ENCODE measurements at places on chromosomes 11 and 22.

- DNase-seq, result no peak
Measured at GRCh38 chr11:60633645-60634044, 65.8 kb upstream of the MS4A8 start.

DNA sequence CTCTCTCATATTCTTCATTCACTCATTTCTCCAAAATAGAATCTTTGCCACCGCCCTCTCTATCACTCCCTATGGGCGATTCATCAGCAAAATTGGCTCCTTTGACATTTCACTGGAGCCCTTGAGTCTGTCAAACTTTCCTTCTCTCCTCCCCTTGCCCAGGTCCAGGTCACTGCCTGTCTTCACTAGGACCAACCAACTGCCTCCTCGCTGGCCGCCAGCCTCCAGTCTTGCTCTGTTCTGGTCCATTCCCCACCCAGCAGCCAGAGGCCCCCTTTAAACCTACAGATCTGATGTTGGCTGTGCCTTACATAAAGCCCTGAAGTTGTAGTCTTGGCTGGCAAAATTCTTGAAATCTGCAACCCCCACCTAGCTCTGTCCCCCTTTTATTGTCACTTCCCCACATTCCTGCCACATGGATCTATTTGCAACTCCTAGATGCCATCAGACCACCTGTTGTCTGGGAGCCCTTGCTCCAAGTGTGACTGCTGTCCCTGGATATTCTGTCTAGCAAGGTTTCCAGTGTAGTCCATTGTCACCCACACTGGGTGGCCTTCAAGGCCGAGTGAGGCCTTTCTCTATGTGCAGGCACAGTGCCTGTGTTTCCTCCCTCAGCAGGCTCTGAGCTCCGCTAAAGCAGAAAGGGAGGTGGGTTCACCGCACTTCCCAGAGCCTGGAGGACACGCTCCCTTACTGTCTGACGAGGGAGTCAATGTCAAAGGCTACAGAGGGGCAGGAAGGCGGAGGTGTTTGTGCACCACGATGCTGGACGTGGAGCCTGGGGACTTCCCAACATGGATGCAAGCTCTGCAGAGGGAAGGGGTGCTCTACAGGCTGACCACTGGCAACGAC, 25.5 kb downstream of the MYEOV start:
- DNase-seq, result no peak

- DNase-seq, result no peak
Measured at GRCh38 chr22:48276994-48277867, 1514.8 kb downstream of the TBC1D22A start.

- no peak for DNase-seq
Measured at GRCh38 chr11:33515347-33515746, 185.3 kb downstream of the C11orf91 start.

DNA sequence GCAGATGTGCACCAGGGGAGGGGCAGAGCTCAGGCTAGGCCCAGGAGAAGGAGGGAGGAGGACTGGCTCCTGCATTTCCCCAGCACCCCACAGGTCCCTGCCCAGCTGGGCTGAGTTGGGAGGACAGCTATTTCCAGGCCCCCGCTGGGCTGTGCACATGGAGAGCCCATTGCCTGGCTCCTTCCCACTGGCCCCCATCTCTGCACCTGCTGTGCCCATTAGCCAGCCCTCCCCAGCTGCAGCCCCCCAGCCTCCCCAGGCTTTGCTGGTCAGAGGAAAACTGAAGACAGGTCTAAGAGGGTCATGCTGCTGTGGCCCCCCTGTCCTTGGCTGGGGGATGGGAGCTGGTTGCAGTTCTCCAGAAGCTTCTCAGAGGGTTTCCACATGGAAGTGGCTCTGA, 81.8 kb upstream of the SHANK2 start:
- DNase-seq, result no peak
